NK-92 treated with Interleukin-12 subunit alpha and Interleukin-12 subunit beta, amount 100 ng/mL, for 24 hours (cell line): ENCODE measurements at places on chromosomes 3 and 15.

- DNase-seq, result no peak
These were observed 34.2 kb downstream of the ALS2CL start for GRCh38 chr3:46659285-46659684.

- DNase-seq, result no peak
These were observed 149.7 kb downstream of the RBMS3 start for GRCh38 chr3:29430558-29430971.

- no peak for DNase-seq
These were observed 4.6 kb downstream of the FSIP1 start for GRCh38 chr15:39778021-39778420.

- DNase-seq, result no peak
These were observed 90.1 kb downstream of the PCSK6 start for GRCh38 chr15:101399431-101399830.

- DNase-seq, result no peak
These were observed 39.8 kb downstream of the SQOR start for GRCh38 chr15:45674677-45675076.

- DNase-seq, result no peak
These were observed 129.8 kb downstream of the PPM1L start for GRCh38 chr3:160885791-160886286.

DNA sequence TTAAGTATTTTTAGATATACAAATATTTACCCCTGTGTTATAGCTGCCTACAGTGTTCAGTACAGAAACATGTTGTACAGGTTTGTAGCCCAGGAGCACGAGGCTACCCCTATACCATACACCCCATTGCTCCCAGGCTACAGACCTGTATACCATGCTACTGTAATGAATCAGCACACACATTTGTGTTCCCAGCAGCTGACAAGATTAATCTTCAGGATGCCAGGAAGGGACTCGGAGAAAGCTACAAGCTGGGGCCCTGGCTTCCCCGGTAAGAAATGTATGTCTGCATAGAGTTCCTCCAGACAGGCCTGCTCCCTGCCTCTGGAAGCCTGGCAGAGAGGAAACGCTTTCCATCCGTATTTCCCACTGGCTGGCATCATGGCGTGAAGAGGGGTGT, 136.5 kb downstream of the XXYLT1 start:
- no peak for DNase-seq

- no peak for DNase-seq
These were observed 141.3 kb upstream of the PROK2 start for GRCh38 chr3:71926262-71926600.

DNA sequence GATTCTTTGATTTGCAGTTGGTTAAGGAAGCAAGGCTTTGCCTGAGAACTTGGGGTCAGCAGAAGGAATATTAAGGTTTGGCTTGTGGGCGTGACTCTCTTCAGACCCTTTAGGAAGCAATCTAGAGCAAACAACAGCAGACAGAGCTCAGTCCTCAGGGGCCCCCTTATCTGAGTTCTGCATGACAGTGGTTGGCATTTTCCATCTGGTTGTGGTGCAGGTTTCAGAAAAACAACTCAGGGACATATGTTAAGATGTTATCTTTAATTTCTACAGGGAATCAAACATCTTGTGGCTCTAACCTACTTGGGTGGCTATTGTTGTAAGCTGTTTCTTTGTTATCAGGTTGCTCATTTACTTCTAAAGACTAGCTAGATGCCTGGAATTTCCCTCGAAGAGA, 141.4 kb downstream of the VPS8 start:
- DNase-seq, result no peak

DNA sequence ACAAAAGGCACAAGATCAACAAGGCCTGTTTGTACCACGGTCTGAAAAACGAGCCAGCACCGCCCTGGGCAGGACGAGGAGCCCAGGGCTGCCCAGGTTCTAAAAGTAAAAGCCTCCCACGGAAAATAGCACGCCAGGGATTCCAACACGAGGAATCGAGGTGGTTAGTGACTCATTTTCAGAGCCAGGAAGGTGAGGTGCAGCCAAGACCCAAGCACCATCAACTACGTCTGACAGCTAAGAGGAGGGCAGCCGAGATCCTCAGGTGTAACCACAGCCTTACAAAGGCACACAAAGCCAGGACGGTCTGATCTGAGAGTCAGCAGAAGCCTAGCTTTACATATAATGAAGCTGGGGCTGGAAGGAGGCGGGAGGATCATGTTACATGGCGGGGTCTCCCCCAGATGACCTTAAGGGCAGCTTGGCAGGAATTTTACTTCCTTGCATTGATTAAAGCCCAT, 52.5 kb downstream of the ATP10A start:
- peak; percentile 20 for DNase-seq

DNA sequence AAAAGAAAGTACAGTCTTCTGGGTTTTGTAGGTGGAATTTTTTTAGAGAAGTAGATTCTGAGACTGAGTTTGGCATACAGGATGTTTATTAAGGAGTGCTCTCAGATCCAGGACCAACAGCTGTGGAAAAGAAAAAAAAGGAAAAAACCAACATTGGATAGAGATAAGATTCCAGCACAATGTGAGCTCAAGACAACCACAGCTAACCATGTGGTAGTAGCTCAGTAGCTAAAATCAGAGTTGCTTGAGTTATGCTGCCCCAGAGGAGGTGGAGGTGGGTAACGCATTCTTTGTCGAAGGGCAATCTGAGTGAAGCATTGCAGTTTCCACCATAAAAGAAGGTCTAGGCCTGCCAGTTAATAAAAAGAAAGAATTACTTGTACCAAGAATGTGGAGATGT, 904.3 kb downstream of the NSUN3 start:
- DNase-seq, result no peak

GRCh38 chr15:63524316-63525015, 20.1 kb downstream of the USP3 start:
- DNase-seq, result no peak

- DNase-seq, result no peak
These were observed 1.4 kb downstream of the MFGE8 start for GRCh38 chr15:88911766-88912118.

- DNase-seq, result peak; percentile 82
These were observed 1.8 kb downstream of the PSTPIP1 start for GRCh38 chr15:76996526-76997401.

DNA sequence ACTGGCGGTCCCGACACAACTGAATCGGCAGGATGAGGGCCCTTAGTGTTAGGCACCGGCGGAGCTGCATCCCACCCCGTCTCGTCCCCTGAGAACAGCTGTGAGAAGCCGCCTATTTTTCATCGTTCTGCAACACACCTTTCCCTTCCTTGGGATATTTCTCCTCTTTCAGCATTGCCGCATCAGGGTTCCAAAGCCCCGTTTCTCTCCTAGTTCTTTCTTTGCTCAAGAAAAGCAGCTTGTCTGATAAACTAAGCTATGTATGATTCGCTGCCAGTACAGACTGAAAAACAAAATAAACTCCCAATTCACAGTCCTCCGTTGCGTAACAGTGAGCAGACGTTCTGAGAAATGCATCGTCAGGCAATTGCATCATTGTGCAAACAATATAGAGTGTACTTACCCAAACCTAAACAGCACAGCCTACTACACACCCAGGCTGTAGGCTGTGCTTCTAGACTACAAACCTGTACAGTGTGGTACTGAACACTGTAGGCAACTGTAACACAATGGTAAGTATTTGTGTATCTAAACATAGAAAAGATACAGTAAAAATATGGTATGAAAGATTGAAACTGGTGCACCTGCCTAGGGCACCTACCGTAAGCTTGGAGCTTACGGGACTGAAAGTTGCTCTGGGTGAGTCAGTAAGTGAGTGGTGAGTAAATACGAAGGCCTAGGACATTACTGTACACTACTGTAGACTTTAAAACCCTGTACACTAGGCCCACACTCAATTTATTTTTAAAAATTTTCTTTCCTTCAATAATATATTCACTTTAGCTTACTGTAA, 8.9 kb upstream of the ADAMTS17 start:
- peak; percentile 60 for DNase-seq

GRCh38 chr3:160796813-160797164, 40.8 kb downstream of the PPM1L start:
- DNase-seq, result no peak

- DNase-seq, result no peak
These were observed 10.7 kb upstream of the TASOR start for GRCh38 chr3:56693750-56694149.

GRCh38 chr3:10173926-10174435, 9.3 kb downstream of the IRAK2 start:
- DNase-seq, result no peak

- no peak for DNase-seq
These were observed 43.0 kb downstream of the VGLL4 start for GRCh38 chr3:11600501-11601282.

GRCh38 chr15:74127255-74127953, 3.0 kb upstream of the ISLR2 start:
- peak; percentile 73 for DNase-seq

- no peak for DNase-seq
These were observed 40.2 kb downstream of the ZNF148 start for GRCh38 chr3:125334675-125335560.

DNA sequence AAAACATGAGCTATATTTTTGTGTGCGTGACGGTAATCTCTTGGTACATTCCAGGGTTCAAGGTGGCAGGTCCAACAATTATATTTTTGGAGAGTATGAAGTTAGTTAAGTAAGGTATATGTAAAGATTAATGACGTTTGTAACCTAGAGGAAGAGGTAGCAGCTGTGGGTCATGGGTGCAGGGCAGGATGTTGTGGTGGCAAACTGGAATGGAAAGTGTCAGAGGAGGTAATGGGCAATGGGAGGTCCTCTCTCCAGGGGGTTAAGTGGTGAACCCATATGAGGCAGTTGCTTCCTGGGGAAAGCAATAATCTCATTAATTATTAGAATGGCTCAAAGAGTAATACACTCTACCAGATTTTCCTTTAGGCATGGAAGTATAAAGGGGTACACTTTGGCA, 1.0 kb upstream of the CD200R1L start:
- peak; percentile 34 for DNase-seq

- DNase-seq, result no peak
These were observed 237.4 kb upstream of the TRIM42 start for GRCh38 chr3:140440446-140440845.

DNA sequence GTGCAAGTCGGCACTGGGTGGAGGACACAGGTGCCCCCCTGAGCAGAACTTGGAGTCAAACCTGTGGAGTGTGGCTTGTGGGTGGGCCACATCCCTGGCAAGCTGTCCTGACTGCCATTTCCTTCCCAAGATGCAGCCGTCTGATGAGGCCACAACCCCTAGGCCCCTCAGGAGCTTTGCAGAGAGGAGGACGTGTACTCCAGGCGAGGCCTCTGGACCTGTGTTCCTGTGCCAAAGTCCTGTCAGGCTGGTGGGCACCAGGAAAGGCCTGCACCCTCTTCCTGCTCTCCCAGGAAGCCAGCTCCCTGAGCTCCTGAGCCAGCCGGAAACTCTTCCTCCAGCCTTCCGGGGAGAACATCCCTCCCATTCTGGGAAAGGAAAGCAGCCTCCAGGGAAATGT, 48.5 kb downstream of the CMTM6 start:
- DNase-seq, result no peak

DNA sequence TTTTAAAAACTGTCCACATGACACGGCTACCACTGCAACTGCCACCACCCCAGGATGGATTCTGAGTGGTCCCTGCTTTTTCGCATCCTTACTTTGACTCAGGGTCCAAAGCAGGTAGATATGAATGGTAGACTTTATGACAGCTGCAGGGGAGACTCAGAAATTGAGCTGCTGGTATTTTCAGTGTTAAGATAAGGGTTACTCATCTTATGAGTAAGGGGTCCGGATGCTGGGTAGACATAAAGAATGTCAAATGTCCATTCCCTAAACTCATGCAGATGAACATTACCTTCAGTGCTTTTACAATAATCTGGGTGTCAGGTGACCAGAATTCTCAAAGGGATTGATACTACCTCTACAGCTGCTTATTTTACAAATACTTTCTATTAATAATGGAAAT, 25.9 kb upstream of the BBX start:
- DNase-seq, result no peak

DNA sequence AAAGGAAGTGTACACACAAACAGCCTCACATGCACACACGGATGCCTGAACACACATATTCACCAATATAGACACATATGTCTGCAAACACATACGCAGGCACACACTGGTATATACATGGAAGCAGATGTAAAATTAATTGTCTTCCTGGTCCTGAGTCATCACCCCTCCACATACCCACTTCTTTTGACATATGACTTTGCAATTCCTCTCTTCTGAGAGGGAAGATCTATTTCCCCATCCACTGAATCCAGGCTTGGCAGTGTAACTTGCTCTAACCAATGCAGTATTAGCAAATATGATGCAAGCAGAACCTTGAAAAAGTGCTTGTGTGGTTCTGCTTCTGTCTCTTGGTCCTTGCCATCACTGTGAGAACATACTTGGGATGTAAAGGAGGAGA, 76.8 kb upstream of the HRH1 start:
- DNase-seq, result no peak

GRCh38 chr3:78978037-78978436, 789.8 kb downstream of the ROBO1 start:
- no peak for DNase-seq

DNA sequence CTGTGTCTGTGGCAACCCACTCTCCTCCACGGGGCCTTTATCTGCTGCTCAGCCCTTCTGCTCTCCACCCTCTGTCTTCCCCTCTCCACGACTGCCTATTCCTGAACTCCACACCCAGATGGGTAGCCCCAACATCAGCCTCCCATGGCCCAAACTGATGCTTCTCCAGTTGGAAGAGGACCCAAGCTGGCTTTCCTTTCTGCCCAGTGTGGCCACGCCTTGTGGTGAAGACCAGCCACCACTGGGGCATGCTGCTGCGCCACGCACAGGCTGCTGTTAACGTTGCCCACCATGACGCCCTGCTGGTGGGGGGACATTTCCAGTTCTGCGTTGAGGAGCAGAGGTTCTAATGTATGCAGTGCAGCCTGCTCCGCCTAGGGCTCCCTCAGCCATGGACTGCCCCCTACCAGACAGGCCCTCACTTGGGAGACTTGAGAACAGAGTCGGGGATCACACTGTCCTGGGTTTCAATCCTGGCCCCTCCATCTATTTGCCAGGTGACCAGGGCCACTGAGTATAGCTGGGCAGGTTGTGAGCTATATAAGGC, 26.9 kb downstream of the CFAP100 start:
- no peak for DNase-seq

DNA sequence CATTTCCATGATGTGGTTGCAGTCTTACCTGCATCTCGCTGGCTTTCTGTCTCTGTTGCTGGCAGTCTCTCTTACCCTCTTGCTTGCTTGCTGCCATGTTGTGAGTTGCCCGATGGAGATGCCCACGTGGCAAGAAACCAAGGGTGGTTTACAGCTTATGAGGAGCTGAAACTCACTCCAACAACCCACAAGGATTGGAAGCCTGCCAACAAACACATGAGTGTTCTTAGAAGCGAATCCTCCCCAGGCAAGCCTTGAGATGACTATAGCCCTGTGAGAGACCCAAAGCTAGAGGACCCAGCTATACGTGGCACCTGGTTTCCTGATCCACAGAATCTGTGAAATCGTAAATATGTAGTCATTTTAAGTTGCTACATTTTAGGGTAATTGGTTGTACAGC, 490.9 kb upstream of the ADAMTS9 start:
- no peak for DNase-seq
